ENCODE measurements at places on chromosomes 4 and X.

- no peak for DNase-seq
These were observed 74.1 kb downstream of the LDB2 start for GRCh38 chr4:16824278-16824806.

- peak; percentile 1 for DNase-seq
These were observed 231.1 kb upstream of the CENPE start for GRCh38 chr4:103429283-103429682.

DNA sequence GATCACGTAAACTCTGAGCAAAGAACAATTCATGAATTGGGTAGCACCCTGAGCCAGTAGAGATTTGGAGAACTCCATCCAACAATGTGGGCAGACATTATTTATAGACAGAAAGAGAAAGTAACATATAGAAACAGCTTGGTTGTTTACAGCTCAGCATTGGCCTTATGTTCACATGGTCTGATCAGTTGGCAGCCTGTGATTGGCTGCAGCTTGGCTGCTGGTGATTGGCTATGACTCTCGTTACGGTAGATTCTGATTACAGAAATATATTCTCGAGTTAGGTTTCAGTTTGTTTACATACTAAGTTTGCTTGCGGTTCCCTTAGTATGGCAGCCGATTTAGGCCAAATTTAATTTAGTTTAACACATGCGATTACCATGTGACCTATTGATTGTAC is 663.4 kb downstream of the RAPGEF2 start:
- no peak for DNase-seq

GRCh38 chrX:88612870-88613329 is 134.1 kb upstream of the CPXCR1 start:
- DNase-seq, result no peak

DNA sequence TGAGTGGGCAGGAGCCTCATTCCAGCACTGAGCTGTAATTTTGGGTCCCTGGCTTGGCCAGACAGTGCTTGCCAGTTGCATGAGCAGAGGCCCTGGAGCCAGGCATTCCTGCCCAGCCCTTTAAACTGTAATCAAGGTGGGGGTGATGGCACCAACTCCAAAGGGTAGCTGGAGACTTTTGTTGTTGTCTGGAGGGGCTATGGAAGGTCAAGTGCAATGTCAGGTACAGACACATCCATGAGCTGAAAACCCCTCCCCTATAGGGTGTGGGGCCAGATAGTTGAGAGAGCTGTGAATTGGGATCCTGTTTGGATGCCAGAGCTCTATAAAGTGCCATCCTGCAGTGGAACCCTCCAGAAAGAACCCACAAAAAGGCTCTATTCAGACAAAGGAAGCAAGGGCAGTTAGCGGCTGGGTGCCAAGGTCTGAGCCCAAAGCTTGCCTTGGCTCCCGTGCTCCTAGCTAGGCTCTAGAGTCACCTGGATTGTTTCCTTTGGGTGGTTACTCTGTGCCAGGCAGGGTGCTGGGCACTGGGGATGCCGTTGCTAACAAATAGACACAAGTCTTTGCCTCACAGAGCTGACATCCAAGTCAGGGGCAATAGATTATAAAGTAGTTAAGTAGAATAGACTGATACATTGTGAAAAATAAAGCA is 163.0 kb downstream of the EFNB1 start:
- DNase-seq, result no peak

DNA sequence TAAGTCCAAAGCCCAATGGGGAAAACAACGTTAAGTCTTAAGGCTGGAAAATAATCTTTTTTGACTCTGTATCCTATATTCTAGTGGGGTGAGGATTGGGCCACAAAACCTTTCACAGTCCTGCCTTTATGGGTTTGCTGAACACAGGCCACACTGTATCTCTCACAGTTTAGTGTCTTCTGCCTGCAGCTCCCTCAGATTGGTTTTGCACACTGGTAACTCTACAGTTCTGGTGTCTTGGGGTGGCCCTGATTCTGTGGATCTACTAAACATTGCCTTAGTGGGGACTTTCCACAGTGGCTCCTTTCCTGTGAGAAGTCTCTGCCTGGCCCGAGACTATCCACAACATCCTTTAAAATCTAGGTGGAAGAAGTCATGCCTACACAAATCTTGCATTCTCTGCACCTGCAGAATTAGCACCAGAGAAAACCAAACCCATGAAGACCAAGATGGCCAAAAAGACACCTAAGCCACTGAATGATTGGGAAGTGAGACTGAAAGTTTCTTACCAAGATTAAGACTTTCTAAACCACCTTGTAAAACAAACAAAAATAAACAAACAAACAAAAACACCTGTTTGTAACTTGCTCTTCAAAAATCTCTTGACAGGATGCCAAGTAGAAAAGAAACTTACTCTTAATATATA is 150.4 kb upstream of the PCDH10 start:
- DNase-seq, result no peak

DNA sequence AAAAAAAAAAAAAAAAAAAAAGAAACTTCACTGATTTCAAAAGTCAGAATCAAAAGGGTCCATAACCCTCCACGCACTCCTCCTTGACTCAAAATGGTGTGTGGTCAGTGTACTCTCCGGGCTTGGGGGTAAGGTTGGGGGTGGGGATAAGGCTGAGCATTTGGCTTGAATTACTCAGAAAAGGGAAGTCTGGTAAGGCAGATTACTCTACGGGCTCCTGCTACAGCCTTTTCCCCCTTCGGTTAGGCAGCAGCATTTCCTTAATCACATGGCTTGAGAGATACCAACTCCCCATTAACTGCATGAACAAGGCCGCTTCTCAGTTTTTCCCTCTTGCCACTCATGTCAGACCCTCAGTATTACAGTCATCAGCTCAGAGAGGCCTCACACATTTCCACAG is 135.4 kb upstream of the DUSP21 start:
- no peak for DNase-seq

- DNase-seq, result no peak
These were observed 254.7 kb downstream of the FBXW7 start for GRCh38 chr4:152281211-152281610.
